Myocyte (in vitro differentiated cells): ENCODE measurements at places on chromosomes 7 and 10. TPM values are rescaled to one million over a fixed set of nuclear protein-coding genes. Genes with fewer than 3 reads are reported as not detected.

GJD4 gene
- 10.6 and 13.9 TPM in 2 replicates for total RNA-seq

LIPN gene
- not detected in 2 replicates for total RNA-seq

EIF5AL1 gene
- total RNA-seq, result 0.31 and 0.62 TPM in 2 replicates

CTAGE4 gene
- total RNA-seq, result not detected in 2 replicates

- no peak for DNase-seq
Measured at GRCh38 chr7:47474211-47474936, 107.5 kb downstream of the TNS3 start.

DNA sequence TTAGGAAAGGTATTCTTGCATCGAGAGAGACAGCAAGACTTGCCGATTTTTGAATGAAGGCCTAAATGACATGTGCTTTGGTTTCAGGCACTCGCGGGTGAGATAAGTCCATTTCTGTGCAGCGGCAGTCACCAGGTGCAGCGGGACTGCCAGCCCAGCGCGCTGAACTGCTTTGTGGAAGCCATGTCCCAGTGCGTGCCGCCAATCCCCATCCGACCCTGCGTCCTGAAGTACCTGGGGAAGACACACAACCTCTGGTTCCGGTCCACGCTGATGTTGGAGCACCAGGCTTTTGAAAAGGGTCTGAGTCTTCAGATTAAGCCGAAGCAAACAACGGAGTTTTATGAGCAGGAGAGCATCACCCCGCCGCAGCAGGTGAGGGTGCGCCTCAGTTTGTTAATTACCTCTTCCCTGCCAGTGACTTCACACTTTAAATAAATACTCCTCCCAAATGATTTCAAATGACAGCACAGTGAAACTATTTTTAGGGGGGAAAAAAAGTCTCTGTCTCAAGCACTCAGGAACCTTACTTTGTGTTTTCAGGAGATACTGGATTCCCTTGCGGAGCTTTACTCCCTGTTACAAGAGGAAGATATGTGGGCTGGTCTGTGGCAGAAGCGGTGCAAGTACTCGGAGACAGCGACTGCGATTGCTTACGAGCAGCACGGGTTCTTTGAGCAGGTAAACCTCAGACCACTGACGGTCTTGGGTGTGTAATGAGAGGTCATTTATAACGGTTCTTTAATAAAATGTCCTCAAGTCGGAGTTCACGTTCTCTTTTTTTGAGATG, 98.3 kb downstream of the TRRAP start:
- no peak for DNase-seq

DNA sequence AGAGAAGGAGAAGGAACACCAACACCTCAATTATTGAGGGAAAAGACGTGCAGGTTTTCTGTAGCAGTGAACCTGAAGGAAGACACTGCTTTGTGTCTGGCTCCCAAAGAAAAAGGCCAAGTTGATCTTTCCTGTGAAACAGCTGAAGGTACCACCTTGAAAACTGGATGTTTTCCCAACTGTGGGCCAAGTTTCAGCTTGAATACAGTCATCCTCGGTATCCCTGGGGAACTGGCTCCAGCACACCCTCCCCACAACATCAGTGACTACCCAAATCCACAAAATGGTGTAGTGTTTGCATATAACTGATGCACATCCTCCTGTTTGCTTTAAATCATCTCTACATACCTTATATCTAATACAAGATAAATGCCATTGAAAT, 297.0 kb upstream of the PITRM1 start:
- peak; percentile 70 for DNase-seq
